ENCODE measurements at places on chromosomes 7 and 10. TPM values are rescaled to one million over a fixed set of nuclear protein-coding genes. Genes with fewer than 3 reads are reported as not detected.

COL28A1 gene
- total RNA-seq: 0.17 TPM

TM9SF3 gene
- total RNA-seq: 145 TPM

ARL3 gene
- 7.2 TPM for total RNA-seq

IL15RA gene
- 5.0 TPM for total RNA-seq

SPDYE1 gene
- not detected for total RNA-seq

DDX21 gene
- total RNA-seq: 79.9 TPM

VWA2 gene
- not detected for total RNA-seq

ADD3 gene
- total RNA-seq: 400 TPM

ENTPD1 gene
- 2.7 TPM for total RNA-seq

LRGUK gene
- total RNA-seq: 0.10 TPM

ACADSB gene
- 6.2 TPM for total RNA-seq

GHRHR gene
- total RNA-seq: not detected

SFRP4 gene
- 95.2 TPM for total RNA-seq

ALOX5 gene
- total RNA-seq: not detected

BLNK gene
- not detected for total RNA-seq

TSPAN13 gene
- 5.8 TPM for total RNA-seq

METTL27 gene
- 1.9 TPM for total RNA-seq

CPVL gene
- 0.20 TPM for total RNA-seq

PPP1R9A gene
- total RNA-seq: 0.78 TPM

PTPRZ1 gene
- total RNA-seq: 0.46 TPM

LMOD2 gene
- not detected for total RNA-seq

MTERF1 gene
- total RNA-seq: 9.3 TPM

SLC16A9 gene
- total RNA-seq: 2.5 TPM

WDR91 gene
- 8.7 TPM for total RNA-seq

GFRA1 gene
- 0.39 TPM for total RNA-seq

PRF1 gene
- total RNA-seq: not detected

C10orf67 gene
- not detected for total RNA-seq

PCLO gene
- 0.03 TPM for total RNA-seq

PRTFDC1 gene
- 15.8 TPM for total RNA-seq

CTAGE8 gene
- not detected for total RNA-seq

ZNF488 gene
- total RNA-seq: not detected

TRPV5 gene
- not detected for total RNA-seq

AQP1 gene
- 335 TPM for total RNA-seq

ZNF248 gene
- 11.7 TPM for total RNA-seq

PON1 gene
- total RNA-seq: not detected

ITPRID1 gene
- total RNA-seq: not detected

AKR1C2 gene
- total RNA-seq: 14.9 TPM

HECW1 gene
- total RNA-seq: 0.26 TPM

SLC25A13 gene
- 10.3 TPM for total RNA-seq

OPN1SW gene
- total RNA-seq: not detected

TRIM73 gene
- total RNA-seq: 1.3 TPM

Data from smooth muscle cell of the pulmonary artery (primary cell).